ENCODE measurements at places on chromosomes 11 and 22.

GRCh38 chr22:29253561-29254285 is 14.1 kb downstream of the RHBDD3 start:
- no peak for DNase-seq

DNA sequence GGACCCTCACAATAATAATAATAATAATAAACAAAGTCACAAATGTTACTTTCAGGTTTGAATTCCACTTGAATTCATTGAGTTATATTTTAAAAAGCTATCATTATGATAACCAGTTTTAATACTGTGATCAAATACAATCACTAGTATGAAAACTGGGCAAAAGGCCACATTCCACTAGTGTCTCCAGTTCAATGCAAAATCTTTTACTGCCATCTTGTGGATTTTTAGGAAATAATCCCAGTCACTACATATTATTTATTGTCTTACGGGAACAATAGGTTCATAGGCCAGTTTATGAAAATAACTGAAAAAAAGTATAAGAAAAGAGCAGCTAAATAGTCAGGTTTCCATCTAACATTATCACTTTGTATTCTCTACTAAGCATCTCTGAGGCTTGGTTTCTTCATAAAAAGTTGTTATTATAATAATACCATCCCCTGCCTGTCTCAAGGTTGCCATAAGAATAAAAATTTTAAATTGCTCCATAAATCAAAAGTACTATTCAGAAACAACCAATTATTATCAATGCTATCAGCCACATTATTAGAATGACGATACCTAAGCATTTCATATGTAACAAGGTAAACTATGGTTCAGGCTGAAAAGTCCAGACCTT is 533.9 kb upstream of the CCDC90B start:
- peak; percentile 17 for DNase-seq

- no peak for DNase-seq
Measured at GRCh38 chr11:3984896-3985295, 109.7 kb upstream of the RRM1 start.

- DNase-seq: no peak
Measured at GRCh38 chr11:110089617-110090282, 3.4 kb upstream of the ZC3H12C start.

DNA sequence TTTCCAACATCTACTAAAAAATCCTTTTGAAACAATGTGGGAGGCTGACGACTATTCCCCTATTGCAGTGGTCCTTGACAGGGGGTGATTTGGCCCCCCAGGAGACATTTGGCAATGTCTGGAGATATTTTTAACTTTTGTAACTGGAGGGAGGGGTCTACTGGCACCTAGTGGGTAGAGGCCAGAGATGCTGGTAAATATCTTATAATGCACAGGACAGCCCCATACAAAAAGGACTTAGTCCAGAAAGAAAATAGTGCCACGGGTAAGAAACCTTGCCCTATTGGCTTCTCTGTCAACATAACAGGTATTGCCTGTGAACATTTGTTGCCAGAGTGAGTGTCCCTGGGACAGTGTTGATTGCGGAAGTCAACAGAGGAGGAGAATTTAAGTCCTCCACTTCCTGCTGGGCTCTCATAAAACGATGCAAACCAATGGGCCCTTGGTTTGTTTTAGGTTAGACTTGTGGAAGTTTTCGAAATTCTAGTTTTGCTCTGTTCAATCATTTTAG is 101.6 kb downstream of the MAML2 start:
- no peak for DNase-seq

GRCh38 chr11:63914896-63915691 is 1.9 kb downstream of the RCOR2 start:
- DNase-seq: no peak

- no peak for DNase-seq
Measured at GRCh38 chr11:110392056-110392455, 37.7 kb upstream of the FDX1 start.

DNA sequence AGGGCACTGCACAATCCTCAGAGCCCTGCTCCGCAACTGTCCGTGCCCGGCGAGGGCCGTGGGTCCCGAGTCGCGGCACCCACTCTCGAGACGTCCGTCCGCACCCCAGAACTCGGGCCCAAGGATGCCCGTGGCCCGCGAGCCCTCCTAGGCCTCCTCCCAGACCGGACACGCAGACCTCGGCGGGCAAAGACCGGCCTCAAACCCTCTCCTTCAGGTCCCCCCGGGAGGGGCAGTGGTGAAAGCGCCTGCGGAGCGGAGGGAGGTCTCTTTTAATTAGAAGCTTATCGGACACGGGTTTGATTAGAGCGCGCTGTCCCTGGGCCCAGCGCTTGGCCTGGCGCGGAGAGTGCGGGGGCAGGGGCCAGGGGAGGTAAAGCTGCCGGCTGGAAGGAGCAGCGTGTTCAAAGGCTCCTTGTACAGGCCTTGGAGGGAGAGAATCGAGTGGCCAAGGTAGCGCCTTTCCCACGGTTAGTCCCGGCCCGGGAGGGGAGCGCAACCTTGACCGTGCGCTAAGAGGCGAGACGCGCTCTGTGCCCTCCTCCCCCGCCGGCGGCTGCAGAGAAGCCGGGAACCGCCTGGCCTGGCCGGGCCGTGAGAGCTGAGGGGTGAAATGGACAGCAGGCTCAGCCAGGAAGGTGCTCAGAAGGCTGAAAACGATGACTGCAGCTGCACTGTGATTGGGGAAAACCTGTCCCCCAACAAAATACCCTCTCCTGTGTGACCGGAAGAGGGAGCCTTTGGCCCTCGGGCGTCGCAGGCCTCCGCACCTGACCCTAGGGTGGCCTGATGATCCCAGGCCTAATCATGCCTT is 4.6 kb downstream of the WT1 start:
- no peak for DNase-seq

DNA sequence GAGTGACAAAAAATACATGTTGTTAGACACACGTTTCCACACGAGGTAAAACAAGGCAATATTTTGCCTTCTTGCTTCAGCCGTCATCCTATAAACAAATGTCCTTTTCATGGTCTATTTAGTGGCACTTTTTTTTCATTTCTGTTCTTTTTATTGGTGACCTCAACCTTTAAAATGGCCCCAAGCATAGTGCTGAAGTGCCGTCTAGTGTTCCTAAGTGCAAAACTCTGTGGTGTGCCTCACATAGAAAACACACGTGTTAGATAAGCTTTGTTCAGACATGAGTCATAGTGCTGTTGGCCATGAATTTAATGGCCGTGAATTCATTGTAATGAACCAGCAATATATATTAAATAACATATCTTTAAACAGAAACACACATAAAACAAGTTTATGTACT is 15.6 kb downstream of the OVCH2 start:
- DNase-seq: no peak

DNA sequence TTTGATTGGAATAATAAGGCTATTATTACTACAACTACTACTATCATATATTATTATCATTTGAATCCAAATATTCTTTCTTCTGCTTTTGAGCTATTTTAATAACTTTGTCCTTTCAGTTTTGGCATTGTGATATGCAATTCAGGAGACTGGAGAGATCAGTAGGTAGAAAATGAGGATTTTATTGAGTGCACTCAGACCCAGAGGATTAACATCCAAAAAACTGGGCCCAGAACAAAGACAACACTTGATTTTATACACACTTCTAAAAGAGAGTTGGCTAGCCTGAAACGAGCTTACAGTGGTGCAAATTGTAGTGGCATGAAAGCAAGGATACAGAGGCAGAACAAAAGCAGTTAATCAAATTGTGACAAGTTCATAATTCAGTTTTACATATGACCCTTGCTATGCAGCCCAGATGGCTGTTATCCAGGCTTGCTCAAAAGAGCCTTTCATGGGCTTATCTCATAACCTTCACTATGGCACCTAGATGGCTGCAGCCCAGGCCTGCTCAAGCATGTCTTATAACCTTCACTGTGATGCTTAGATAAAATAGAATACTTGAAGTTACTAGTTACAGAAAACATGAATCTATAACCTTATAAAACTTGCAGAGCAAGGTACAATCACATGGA is 796.3 kb upstream of the RAG2 start:
- no peak for DNase-seq

DNA sequence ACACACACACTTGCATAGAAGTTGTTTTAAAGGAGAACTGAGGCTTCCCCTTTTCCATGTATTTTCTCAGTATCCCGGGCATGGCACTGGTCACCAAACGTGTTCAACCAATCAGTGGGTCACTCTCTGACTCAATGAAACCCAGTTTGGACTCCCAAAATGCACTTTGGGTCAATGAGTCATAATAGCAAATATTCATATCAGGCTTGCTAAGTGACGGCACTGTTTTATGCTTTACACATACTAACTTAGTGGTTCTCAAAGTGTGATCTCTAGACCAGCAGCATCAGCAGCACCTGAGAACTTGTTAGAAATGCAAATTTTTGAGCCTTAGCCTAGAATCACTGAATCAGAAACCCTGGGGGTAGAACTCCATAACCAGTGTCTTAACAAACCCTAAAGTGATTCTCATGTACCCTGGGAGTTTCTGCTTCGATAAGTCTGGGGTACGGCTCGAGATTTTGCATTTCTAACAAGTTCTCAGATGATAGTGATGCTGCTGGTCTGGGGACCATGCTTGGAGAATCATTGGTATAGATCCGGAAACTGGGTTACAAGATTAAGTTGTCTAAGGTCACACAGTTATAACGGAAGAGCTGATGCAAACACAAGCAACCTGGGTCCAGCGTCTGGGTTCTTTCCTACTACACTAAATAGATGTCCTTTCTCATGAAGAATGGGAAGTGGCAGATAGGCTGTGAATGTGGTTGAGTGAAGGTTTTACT is 35.6 kb downstream of the ETS1 start:
- no peak for DNase-seq
